T-helper 22 cell (primary cell): ENCODE measurements at places on chromosomes 3 and 15.

GRCh38 chr3:193775421-193776077 lies 182.5 kb downstream of the OPA1 start:
- DNase-seq: no peak

GRCh38 chr15:88208396-88208795 lies 48.1 kb downstream of the NTRK3 start:
- DNase-seq: no peak

DNA sequence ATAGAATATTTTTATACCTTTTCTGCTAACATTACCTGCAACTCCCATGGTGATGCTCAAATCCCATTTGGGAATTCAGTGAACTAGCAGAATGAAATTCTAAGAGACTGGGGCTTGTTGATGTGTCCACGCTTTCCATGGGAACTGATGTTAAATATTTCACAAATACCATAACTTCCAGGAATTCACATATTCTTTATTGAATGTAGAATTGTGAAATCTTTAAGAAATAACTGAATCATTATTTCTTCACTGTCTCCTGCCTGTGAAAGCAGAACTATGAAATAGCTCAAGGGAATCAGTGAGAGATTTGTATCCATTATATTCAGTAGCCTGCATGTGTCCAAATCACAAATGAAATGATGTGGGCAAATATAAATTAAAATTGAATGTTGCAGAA lies 130.8 kb downstream of the SERPINI1 start:
- no peak for DNase-seq

DNA sequence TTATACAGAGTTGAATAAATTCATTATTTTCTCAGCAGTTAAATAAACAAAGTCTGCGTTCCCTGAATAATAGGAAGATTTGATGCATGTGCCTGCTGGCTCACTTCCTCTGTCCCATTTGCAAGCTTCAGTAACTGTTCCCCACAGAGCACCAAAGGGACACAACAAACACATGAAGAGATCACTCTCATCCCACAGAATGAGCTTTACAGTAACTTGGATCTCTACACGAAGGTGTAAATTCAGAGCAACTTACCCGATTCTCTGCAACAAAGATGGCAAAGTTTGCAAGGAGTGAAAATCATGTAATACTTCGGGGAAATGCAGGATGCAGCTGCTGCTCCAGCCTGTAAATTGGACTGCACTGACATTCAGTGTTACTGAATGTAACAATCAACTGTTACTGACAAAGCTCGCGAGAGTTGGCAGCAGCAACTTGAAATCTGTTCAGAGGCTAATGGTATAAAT lies at the start of gene BCHE:
TSS of gene BCHE (minus strand) at position 366 of the 468 bp plus-strand sequence. CDS start 6,390 bp downstream, outside the sequence.
- no peak for DNase-seq

DNA sequence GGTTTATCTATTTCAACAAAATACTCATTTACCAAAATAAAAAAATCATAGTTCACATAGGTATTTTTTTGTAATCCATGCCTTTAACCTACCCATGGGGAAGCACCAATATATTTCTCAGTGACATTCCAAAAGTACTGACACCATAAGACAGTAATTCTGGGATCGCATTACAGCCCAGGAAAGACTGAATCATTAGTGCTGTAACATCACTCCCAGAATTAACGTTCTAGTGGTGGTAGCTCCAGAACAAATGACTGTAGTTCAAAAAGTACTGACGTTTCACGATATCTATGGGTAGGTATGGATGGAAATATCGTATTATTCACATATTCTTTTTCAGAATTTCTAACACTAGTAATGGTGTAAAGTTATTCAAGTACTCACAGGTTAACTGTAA lies 54.3 kb upstream of the NEK10 start:
- DNase-seq: no peak

DNA sequence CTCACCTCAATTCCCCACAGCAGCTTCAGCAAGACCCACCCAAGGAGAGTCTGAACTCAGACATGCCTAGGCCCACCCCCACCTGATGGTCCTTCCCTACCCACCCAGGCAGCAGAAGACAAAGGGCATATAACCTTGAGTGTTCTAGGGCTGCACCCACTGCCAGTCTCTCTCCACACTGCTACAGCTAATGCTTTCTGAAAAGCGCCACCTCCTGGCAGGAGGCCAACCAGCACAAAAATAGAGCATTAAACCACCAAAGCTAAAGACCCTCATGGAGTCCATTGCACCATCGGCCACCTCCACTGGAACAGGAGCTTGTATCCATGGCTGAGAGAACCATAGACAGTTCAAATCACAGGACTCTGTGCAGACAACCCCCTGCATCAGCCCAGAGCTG lies 11.3 kb upstream of the RPL39L start:
- peak; percentile 33 for DNase-seq

DNA sequence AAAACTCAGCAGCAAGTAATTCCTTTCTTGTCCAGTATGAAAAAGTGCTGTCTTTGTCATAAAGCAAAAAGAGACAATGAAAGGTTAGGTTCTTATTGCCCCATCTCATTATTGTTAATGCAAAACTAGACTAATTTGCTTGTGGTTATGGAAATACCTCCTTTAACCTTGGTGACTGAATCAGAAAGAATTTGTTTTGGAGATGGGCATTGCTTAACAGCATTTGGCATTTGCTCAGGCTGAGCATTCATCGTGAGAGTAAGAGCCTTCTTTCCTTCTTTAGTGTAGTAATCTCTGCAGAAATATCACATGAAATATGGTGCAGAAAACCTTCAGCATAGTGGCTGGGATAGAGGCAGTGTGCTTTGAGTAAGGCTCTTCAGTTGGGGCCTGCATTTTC lies 103.1 kb downstream of the CNTN6 start:
- DNase-seq: no peak

- no peak for DNase-seq
Observed at GRCh38 chr15:47972738-47973137, 148.1 kb upstream of the SLC24A5 start.

- DNase-seq: no peak
Observed at GRCh38 chr15:46696281-46696680, 1021.0 kb upstream of the SEMA6D start.

DNA sequence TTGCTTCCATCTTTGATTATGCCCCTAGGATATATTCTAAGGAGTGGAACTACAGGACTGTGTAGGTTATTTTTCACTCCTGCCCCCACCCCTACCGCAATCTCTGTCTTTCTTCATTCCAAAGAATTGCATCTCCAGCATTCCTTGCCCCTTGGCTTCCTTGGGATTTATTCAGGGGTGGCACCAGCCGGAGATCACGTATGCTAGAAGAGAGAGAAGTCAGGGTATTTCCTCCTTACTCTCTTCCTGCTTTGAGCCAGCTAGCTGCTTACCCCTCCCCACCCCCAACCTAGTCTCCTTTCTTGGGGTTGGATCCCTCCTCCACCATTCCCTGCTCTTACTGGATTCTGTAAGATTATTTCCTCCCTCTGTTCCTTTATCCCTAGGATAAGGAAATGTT lies 35.0 kb upstream of the DENND4A start:
- DNase-seq: no peak

DNA sequence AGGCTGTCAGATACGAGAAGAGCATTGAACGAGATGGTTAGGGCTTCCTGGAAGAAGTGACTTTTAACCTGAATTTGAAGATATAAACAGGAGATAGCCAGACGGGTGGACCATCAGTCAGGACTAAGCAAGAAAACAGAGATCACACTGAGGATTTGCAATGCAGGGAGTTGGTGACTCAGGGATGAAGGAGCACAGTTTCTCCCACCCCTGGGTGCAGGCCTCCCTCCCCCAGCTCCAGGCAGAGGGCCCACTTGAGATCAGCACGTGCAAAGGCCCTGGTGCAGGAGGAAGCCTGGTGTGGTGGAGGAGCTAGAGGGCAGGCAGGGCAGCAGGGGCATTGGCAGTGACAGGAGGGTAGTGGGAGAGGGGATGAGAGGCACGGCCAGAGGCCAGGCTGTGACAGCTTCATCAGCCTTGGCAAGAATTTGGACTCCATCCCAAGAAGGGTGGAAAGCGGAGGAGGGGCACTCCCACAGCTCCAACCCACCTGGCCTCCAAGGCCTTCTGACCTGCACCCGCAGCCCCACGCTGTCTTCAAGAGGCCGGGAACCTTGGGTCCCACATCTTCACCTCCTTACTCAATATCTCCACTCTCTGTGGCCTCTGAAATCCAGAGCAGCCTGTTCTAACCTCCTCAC lies 8.7 kb upstream of the PCSK6 start:
- no peak for DNase-seq

- no peak for DNase-seq
Observed at GRCh38 chr3:474828-475227, 278.3 kb downstream of the CHL1 start.

DNA sequence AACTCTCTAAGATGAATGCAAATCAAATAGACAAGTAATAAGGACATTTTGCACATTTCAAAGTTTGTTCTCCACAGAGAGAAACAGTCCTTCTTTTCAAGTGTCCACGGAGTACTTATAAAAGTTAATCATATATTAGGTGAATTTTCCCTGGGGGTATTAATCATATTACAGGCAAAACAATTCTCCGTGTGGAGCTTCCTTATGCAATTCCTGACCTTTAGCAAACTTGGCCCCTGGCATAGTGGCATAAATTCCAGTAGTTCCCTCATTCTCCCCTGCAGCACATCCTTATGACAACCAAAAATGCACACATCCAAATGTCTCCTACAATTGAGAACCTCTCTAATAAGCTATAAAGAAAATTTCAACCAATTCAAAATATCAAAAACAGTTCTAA lies 34.4 kb downstream of the FSIP1 start:
- DNase-seq: no peak

- no peak for DNase-seq
Observed at GRCh38 chr3:10707400-10708215, 108.4 kb upstream of the SLC6A11 start.

DNA sequence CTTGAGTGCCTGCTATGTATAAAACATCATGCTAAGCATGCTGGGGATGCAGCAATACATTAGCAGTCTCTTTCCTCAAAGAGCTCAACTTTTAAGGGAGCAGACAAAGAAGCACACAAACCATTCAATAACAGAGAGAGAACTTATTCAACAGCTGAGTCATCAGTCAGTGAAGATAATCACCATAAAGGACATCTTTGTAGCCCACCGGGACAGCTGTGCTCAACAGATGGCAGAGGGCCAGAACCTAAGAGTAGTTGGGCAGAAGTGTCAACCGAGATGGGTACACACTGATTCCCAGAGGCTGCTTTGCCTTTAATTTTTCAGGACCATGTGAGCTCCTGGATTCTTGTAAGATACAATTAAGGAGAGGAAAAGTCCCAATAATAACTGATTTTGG lies 4.2 kb upstream of the RAB8B start:
- no peak for DNase-seq

- DNase-seq: no peak
Observed at GRCh38 chr15:55108858-55109518, 87.8 kb downstream of the RSL24D1 start.

DNA sequence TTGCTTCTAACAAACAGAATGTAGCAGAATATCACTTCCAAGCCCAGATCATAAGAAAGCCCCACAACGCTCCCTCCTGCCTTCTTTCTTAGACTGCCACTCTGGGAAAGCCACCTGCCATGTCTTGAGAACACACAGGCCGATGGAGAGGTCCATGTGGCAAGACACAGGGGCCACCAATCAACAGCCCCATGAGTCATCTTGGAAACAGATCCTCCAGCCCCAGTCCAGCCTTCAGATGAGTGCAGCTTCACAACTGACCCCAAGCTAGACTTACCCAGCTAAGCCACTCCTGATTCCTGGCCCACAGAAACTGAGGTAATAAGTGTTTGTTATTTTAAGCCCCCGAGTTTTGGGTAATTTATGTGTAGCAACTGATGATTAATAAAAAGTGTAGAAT lies 39.7 kb downstream of the PTH1R start:
- DNase-seq: no peak

DNA sequence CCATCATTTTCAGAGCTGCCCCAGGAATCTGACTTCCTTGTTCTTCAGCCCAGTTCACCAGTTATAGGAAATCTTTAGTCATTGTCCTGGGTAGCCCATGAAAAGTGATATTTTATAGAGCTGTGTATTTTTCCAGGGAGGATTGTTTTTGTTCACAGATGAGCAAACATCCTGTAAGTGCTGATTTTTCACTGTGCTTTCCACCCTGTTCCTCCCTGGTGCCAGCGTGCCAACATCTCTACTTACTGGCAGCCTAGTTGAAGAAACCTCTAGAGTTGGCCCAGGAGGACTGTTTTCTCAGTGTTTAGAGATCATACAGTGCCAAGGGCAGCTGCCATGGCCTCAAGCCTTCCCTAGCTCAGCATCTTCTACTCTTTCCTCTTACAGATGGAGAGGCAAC lies 41.3 kb downstream of the ST6GAL1 start:
- no peak for DNase-seq

DNA sequence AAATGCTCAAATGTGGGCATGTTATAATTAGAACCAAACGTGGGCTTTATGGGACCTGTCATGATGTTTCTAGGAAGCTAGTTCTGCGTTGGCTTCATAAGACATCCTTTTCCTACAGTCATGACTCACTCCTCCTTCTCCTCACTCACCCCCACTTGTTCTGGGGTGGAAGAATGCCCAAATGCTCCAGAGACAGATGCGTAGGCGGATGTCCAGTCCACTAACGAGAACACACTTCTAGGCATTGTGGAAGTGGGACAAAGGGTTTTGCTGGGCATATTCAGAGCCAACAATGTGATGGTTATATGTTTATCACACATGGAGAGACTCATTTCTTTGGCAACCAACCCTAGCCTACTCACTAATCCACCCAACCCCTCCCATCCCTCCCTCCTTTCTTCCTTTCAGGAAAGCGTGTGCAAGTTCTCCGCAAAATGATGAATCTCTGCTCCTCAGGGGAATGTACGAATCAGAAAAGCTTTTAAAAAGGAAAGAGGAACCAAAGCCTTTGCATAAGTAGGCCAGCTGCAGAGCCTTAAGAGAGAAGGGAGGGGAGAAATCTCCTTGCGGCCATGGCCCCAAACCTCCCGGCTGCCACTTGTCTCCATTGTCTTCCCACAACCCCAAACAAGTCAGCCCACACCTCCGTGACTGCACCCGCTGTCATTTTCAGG lies 123.0 kb upstream of the SPRED1 start:
- DNase-seq: no peak

DNA sequence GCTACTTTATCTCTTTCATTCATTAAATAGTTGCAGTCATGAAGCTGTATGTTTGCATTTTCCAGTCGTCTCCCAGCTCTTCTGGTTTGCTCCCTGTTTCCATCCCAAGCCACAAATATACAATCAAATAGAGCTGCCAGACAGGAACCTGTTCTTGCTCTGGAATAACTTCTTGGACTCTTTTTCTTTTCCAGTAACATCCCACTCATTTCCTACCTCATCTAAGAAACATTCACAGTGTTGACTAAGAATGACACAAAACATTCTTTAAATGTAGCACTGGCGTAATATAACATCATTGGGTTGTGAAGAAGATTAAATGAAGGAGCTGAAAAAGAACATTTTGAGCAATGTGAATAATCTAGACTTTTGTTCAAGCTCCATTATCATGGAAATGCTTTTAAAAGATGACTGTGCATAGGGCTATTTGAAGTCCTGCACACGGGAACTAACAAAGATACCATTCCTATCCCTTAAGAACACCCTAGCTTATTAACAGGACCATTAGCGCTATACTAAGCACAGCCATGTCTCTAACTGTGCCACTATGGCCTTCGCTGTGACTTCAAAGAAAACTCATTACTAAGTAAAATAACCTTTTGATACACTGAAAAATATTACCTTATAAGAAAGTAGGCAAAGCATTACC lies 574.0 kb downstream of the NAALADL2 start:
- DNase-seq: no peak
